ENCODE measurements at places on chromosomes 6 and 20.

GRCh38 chr6:11764250-11764604 is 14.4 kb downstream of the ADTRP start:
- no peak for DNase-seq

- no peak for DNase-seq
Measured at GRCh38 chr6:54913211-54913610, 66.6 kb downstream of the FAM83B start.

- no peak for DNase-seq
Measured at GRCh38 chr6:156824142-156824541, 47.0 kb downstream of the ARID1B start.

GRCh38 chr20:53059848-53060247 is 87.7 kb downstream of the TSHZ2 start:
- no peak for DNase-seq

DNA sequence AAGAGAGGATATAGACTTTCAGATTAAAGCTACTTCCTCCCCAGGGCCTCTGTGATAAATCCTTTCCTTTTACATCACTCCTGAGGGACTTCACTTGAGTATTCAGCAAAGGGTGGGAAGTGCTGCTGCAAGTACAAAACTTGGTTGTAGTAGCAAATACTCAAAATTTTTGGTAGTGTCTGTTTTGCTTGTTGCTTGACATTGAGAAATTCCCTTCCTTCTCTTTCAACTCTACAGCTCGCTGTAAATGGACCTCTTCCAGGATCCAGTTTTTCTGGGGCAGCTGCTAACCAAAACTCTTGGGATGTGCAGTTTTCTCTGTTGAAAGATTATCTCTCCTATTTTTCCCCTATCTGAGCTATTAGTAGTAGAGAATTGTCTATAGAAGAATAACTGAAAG is 472.0 kb downstream of the CD109 start:
- no peak for DNase-seq

DNA sequence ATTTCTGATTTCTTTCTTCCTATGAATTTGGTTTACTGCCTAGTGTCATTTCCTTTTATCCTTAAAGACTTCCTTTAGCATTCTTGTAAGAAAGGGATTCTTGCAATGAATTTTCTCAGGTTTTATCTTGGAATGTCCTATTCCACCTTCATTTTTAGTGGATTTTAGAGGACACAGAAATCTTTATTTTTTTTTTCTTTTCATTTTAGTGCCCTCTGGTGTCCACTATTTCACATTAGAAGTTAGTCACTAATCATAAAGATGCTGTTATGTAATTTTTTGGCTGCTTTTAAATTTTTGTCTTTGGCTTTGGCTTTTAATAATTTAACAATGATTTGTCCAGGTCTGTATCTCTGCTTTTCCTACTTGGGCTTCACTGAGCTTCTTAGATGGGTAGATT is 28.1 kb downstream of the LMBRD1 start:
- DNase-seq, result no peak

- no peak for DNase-seq
Measured at GRCh38 chr6:106106276-106107042, 20.3 kb downstream of the PRDM1 start.

GRCh38 chr20:62183426-62184142 is 756 bp downstream of the MTG2 start:
- DNase-seq, result no peak

- DNase-seq, result no peak
Measured at GRCh38 chr6:154824076-154824475, 90.9 kb downstream of the SCAF8 start.

DNA sequence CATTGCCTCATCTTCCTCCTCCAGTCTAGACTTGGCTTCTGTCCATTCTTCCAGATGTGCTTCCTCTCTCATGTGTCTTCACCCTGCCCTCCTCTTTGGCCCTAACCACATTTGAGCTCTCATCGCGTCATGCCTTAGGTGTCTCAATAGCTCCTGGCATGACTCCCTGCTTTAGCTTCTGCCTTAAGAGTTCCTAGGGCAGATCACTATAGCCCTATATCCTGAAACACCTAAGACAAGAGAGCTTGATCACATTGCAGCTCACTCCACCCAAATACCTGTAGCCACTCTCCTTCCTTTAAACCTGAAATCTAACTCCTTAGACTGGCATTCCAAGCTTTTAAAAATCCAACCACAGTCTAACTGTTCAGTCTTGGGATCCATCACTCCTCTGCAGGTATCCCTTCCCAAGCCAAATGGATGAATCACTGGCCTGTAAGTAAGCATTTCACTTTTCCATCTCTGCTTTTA is 69.0 kb upstream of the STXBP5 start:
- no peak for DNase-seq

DNA sequence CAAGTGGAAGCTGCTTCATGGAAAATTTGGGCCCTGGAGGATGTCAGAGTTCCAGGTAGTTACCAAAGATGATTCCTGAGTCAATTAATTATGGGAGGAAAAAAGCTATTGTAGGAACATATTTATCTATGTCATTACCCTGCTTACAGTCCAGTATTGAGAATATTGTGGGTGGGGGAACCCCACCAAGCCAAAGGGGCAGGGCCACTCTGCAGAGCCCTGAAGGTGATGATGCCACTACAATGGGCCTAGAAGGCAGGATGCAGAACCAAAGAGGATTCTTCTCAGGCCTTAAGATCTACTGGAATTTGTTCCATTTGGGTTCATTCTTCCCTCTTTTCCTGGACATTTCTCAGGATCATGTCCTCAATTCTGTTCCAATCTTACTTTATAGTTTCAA is 375.2 kb upstream of the MARCKS start:
- no peak for DNase-seq

GRCh38 chr20:13008761-13009681 is at the start of gene SPTLC3:
Gene SPTLC3, plus strand, starts transcription at chr20:13008972. Its CDS starts 296 bp downstream, at chr20:13009268.
- DNase-seq, result no peak

- DNase-seq, result no peak
Measured at GRCh38 chr6:166266336-166266735, 41.9 kb downstream of the PRR18 start.

GRCh38 chr6:107156617-107157016 is 41.3 kb upstream of the BEND3 start:
- no peak for DNase-seq

Data from NCI-H82 (cell line).